T-helper 2 cell treated with Interferon-gamma antibody and Interleukin-4, amounts not matched to agents 5 μg/mL and 100 μg/mL, for 36 hours (primary cell): ENCODE measurements at places on chromosomes 12 and 14.

DNA sequence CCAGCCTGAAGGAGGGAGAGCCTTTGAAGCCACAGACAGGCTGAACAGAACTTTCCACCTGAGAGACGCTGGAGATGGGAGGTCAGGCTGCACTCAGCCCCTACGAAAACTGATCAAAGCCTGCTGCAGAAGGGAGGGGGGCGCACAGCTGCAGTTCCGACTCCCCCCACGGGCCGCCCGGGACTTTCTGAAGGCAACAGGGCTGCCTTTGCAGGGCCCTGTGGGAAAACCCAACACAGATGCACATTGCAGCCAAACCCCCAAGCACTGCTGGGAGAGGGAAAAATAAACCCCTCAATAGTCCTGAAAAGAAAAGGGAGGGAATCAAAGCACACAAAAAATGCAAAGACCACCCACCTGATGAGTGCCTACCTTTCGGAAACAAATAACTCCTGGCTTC lies 290.6 kb downstream of the ZFP36L1 start:
- peaks cover 10% of the 10 kb centered on the region for H3K4me1 ChIP-seq
- H3K27ac ChIP-seq, result no peak overlapping the region
- DNase-seq, result no peak
- no peaks in the 10 kb centered on the region for H3K36me3 ChIP-seq
- H3K4me3 ChIP-seq, result no peak overlapping the region

GRCh38 chr14:50018201-50018932 lies 98.0 kb downstream of the VCPKMT start:
- peaks cover 37% of the 10 kb centered on the region for H3K4me1 ChIP-seq
- H3K36me3 ChIP-seq, result peaks cover 32% of the 10 kb centered on the region
- H3K27ac ChIP-seq, result no peak overlapping the region
- H3K27me3 ChIP-seq, result no peaks in the 10 kb centered on the region
- DNase-seq, result no peak
- no peak overlapping the region for H3K4me3 ChIP-seq

DNA sequence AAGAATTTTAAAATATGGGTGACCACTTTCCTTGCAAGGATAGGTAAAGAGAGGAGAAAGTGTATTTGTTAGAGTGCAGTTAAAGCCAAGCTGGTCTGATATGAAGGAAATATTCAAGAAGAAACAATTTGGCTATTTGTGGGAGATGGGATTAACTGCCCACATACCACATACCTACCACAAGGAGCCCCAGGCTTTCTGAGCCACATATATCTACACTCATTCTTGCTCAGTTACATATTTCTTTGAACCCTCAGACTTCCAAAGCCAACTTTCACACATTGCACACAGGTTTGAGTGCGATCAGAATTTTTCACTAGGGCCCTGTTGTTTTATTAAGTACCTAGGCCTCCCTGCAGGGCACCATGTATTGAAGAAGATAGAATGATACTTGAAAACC lies 330.2 kb downstream of the ZFP36L1 start:
- H3K36me3 ChIP-seq, result no peaks in the 10 kb centered on the region
- no peaks in the 10 kb centered on the region for H3K27me3 ChIP-seq
- H3K4me1 ChIP-seq, result no peaks in the 10 kb centered on the region
- DNase-seq, result no peak
- H3K27ac ChIP-seq, result no peak overlapping the region

GRCh38 chr12:43579206-43579605 lies 27.2 kb upstream of the ADAMTS20 start:
- H3K27me3 ChIP-seq, result no peaks in the 10 kb centered on the region
- H3K27ac ChIP-seq, result no peak overlapping the region
- H3K36me3 ChIP-seq, result no peaks in the 10 kb centered on the region
- no peak overlapping the region for H3K4me3 ChIP-seq
- no peak for DNase-seq
- no peaks in the 10 kb centered on the region for H3K4me1 ChIP-seq

GRCh38 chr14:73996731-73997107 lies 22.4 kb downstream of the ENTPD5 start:
- H3K4me1 ChIP-seq, result no peaks in the 10 kb centered on the region
- no peaks in the 10 kb centered on the region for H3K27me3 ChIP-seq
- no peak overlapping the region for H3K27ac ChIP-seq
- DNase-seq, result no peak
- no peaks in the 10 kb centered on the region for H3K36me3 ChIP-seq

DNA sequence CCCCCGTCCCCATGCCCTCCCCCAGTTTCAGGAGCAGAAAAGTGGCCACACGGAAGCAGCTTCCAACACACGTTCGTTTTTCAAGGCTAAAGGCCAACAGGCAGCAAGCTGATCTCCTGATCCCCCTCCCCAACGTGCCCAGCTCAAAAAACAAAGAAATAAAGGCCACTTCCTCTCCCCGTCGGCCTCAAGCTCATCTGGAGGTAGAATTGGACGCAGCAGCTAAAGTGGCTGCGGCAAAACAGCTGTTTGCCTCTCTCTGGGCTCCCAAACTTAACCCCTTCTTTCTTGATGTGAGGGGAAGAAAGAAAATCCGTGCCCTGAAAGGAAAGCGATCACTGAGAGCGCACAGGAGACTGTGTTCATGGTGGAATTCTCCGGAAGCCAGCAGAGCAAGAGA lies 66.3 kb downstream of the SCARB1 start:
- no peak overlapping the region for H3K27ac ChIP-seq
- DNase-seq, result no peak
- H3K4me3 ChIP-seq, result no peak overlapping the region
- H3K4me1 ChIP-seq, result peaks cover 13% of the 10 kb centered on the region

DNA sequence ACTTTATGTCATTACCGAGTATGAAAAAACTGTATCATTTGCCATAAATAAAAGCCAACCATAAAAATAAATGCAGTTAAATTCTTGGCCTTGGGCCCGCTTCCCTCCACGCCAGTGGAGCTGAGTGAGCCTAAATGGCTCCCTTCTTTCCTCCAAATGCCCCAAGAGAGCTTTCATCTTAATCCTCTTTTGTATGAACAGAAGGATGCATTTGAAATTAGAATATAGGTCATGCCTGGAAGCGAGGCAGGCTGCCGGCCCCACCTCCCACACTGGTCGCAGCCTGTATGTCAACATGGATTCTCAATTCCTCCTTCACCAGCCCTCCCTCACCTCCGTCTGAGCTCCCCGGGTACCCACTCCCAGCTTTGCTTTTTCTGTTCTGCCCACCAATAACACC lies 245.7 kb downstream of the SLC15A4 start:
- DNase-seq, result no peak
- no peak overlapping the region for H3K4me3 ChIP-seq
- H3K27me3 ChIP-seq, result no peaks in the 10 kb centered on the region
- no peaks in the 10 kb centered on the region for H3K4me1 ChIP-seq
- H3K36me3 ChIP-seq, result no peaks in the 10 kb centered on the region

DNA sequence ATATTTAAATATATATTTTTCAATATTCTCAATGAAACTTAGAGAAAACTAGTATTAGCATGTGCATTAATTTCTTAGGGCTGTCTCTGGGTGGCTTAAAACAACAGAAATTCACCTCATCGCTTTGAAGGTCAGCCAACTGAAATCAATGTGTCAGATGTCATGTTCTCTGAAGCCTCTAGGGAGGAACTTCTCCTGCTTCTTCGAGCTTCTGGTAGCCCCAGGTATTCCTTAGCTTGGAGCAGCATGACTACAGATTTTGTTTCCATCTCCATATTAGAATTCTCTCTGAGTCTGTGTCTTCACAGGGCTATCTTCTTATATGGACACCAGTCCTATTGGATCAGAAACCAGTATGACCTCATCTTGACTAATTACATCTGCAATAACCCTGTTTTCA lies 221.5 kb downstream of the PDZRN4 start:
- no peak overlapping the region for H3K27ac ChIP-seq
- H3K4me1 ChIP-seq, result no peaks in the 10 kb centered on the region
- H3K36me3 ChIP-seq, result no peaks in the 10 kb centered on the region
- no peak for DNase-seq

DNA sequence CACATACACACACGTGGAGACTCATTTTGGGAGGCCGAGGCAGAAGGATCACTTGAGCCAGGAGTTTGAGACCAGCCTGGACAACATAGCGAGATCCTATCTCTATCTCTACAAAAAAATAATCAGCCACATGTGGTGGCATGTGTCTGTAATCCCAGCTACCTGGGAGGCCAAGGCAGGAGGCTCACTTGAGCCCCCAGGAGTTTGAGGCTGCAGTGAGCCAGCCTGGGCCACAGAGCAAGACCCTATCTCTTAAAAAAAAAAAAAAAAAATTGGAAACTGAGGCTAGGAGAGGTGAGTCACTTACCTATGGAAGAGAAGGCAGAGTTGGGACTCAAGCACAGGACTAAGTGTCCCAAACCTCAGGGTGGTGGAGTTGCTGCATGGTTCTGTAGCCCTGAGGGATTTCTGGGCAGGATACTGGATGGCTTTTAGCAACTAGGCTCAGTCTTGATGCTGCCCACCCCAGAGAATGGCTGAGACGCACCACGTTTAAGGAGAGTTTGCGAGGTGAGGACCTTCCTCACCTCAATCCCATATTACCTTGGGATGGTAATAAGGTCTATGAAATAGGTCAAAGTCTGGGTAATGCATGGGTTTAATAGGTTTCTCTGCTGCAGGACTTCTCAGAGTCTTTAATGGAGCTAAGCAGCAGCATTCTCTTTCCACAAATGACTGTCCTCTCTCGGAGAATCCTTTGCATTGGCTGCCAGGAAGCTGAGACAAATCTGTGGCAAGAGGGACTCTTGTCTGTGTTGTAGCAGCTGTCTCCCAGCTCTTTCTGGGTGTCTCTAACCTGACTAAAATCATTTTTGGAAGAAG lies 35.6 kb downstream of the SH2B3 start:
- H3K36me3 ChIP-seq, result peaks cover 47% of the 10 kb centered on the region
- peaks cover 76% of the 10 kb centered on the region for H3K4me1 ChIP-seq
- no peaks in the 10 kb centered on the region for H3K27me3 ChIP-seq
- peak overlapping the region; percentile 26 for H3K27ac ChIP-seq

DNA sequence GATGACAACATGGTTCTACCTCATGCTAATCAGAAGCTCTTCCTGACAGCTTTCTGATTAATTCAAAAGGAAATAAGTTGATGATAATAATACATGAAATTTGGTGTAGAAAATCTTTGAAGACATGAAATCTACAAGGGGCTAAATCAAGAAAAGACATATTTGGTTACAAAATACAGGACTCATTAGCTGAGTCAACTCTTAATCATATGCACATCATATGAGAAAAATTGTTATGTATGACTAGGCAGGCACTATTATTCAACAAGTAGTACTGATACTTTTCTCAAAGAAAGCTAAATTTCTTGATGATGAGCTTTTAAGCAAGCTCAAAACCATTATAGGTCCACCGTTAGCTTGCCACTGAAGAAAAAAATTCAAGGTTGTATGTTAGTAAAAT lies 7.1 kb downstream of the ABCC9 start:
- H3K27ac ChIP-seq, result no peak overlapping the region
- no peak overlapping the region for H3K4me3 ChIP-seq
- peaks cover 16% of the 10 kb centered on the region for H3K27me3 ChIP-seq
- no peaks in the 10 kb centered on the region for H3K36me3 ChIP-seq
- H3K4me1 ChIP-seq, result no peaks in the 10 kb centered on the region

DNA sequence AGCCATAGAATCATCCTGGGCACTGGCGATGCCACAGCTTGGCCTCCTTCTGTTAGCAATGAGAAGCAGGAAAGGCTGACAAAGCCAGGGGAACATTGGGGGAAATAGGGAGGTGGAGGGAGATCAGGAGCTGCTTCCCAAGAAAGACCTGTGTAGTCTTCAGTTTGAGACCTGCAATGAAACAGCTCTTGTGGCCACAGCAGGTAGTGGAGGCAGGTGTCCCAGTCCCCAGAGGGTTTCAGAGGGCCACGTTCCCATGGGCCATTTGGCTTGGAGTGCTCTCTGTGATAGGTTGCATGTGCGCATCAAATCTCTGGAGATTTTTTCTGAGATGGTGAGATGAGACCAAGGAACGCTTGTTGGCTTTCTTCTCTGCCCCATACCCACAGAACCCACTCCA lies 14.4 kb upstream of the OR6S1 start:
- H3K27ac ChIP-seq, result no peak overlapping the region
- no peak for DNase-seq
- H3K4me3 ChIP-seq, result no peak overlapping the region
- no peaks in the 10 kb centered on the region for H3K36me3 ChIP-seq
- H3K4me1 ChIP-seq, result peaks cover 26% of the 10 kb centered on the region

- no peak for DNase-seq
- no peaks in the 10 kb centered on the region for H3K27me3 ChIP-seq
- H3K4me3 ChIP-seq, result no peak overlapping the region
- peaks cover 2% of the 10 kb centered on the region for H3K36me3 ChIP-seq
- H3K4me1 ChIP-seq, result no peaks in the 10 kb centered on the region
Measured at GRCh38 chr12:120485961-120486881, 9.7 kb upstream of the DYNLL1 start.

GRCh38 chr12:114038962-114039361 lies 72.8 kb upstream of the RBM19 start:
- H3K4me3 ChIP-seq, result no peak overlapping the region
- H3K27ac ChIP-seq, result no peak overlapping the region
- no peak for DNase-seq
- no peaks in the 10 kb centered on the region for H3K4me1 ChIP-seq

DNA sequence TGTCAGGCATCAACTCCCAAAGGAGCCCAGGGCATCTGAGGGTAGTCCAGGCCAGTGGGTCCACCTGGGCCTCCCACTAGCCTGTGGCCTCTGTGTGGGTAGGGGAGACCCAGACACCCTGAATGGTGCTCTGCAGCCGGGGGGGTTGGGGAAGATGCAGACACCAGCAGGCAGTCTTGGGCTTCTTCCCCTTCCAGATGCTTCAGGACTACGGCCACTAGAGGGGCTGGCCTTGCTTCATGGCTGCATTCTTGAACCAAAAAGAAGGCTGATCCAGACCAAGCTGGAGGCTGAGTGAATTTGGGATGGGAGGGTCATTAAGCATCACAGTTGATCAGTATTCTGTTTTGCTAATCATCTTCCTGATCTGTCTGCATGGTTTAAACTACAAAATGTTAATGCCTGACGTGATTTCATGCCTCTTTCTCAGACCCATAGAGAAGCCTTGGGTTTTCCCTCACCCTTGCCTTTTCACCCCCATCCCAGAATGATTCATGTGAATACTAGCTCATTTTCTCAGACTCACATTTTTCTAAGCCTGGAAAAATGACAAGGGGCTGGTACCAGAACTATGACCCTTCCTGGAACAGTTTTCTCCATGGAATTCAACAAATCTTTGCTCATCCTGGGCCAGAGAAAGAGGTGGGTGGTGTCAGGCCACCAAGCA lies 134.2 kb downstream of the NTF3 start:
- H3K27ac ChIP-seq, result no peak overlapping the region
- H3K36me3 ChIP-seq, result no peaks in the 10 kb centered on the region
- H3K4me3 ChIP-seq, result no peak overlapping the region

DNA sequence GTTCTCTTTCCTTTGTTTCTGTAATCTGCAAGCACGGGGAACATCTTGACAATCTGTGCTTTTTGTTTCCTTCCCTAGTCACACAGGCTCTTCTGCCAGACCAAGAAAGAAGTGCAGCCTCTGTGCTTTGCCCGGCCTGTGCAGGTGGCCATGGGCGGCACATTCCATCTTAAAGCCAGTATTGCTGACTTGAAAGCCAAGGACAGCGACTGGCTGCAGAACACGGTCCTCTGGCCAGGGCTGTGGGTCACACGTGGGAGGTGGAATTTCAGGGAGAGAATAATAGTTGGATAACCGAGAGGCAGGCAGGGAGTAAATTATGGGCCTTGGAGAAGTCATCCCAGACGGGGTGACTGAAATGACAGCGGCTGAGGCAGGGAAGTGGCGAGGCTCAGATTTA lies 24.8 kb downstream of the FNTB start:
- H3K27ac ChIP-seq, result no peak overlapping the region
- H3K4me3 ChIP-seq, result no peak overlapping the region
- H3K27me3 ChIP-seq, result no peaks in the 10 kb centered on the region
- no peaks in the 10 kb centered on the region for H3K4me1 ChIP-seq
- H3K36me3 ChIP-seq, result peaks cover 32% of the 10 kb centered on the region
- no peak for DNase-seq

- no peak for DNase-seq
- no peaks in the 10 kb centered on the region for H3K4me1 ChIP-seq
- no peaks in the 10 kb centered on the region for H3K27me3 ChIP-seq
- H3K36me3 ChIP-seq, result peaks cover 2% of the 10 kb centered on the region
Measured at GRCh38 chr12:1350055-1350933, 244.1 kb downstream of the FBXL14 start.
